ENCODE measurements at places on chromosomes 1 and 21.
A peak's percentile ranks its signal among the peaks of the same experiment; 100 is the strongest.

DNA sequence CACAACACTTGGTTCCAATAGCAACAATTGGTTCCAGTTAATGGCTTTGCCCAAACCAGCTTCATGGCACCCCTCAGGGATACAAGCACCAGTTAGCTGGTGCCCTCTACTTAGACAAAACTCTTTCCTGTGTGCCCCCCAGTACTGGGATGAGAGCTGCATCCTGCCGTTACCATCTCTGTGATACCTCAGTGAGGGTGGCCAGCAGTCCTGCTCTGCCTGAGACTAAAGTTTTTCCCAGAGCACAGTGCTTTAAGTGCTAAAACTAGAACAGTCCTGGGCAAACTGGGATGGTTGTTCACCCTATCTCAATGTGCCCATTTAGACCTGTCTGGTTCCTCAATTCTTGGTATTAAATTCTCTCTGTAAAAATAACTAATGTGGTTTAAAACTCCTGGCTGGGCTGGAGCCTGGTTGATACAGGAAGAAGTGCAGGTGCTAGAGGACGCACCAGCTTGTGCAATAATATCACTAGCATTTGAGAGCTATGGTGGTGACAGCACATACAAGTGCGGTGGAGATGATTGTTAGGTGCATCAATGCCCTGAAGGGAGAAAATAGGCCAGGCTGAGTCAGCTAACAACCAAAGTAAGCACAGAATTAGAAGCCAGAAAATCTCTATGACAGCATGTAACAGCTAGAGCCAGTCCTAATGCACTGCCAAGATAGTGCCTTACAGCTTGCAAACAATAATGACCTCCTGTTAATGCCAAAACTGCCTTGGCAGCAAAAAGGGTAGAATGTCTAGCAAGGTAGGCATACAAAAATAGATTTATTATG lies 179.8 kb upstream of the GALNT2 start:
- DNase-seq, result no peak

GRCh38 chr1:40712405-40712944 lies 21.0 kb downstream of the NFYC start:
- DNase-seq, result no peak

DNA sequence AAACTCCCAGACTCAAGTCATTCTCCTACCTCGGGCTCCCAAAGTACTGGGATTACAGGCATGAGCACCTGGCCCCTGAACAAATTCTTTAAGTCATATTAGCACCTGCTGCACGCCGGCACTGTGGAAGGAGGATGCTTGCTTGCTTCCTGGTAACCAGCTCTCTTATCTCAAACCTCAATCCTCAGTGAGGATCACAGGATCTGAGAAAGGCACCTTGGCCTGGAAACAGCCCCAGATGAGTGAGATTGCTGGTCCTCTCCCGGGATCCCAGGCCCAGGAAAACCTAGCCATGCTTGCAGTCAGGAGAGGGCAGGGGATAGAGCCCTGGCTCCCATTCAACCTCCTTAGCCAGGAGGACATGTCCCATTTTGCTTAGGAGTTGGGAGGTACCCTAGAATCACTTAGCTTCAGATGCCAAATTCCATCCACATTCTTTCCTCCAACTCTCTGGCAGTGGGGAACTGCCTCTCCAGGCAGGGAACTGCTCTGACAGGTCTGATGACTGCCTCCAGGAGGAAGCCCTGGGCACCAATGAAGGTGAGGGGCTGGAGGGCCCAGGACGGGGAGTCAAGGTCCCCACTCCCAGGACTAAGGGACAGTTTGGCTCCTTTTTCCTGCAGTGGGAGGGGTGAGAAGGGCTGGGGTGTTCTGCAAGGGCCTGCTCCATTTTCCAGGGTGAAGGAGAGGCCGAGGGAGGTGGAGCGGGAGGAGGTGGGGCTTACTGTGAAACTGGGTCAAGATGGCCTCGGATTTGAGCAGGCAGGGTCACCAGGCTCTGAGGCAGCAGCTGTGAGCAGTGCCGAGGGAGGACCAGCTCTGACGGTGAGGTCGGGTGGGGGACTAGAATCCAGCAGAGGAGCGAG lies 9.5 kb downstream of the GPR37L1 start:
- DNase-seq, result peak; percentile 51

GRCh38 chr1:154720328-154721297 lies 112.6 kb upstream of the ADAR start:
- DNase-seq, result peak; percentile 75

DNA sequence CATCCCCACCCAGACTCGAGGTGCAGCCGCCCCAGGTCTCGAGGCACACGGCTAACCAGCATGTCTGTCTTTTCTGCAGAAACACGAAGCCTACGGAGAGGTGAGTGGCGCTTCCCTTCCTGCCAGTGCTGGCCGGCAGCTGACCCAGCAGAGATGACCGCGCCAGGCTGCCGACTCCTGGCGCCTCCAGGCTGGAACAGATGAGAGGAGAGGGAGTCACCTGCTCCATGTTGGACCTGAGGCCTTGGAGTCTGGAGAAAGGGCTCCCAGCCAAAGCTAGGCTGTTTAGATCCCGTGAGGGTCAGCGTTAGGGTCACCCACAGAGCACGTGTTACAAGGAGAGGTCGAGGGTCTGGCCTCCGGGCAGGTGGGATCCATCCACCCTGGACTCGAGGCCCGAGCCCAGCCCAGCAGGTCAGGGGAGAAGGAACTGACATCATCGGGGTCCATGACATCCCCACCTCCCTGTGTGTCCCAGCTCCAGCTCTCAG lies 14.9 kb downstream of the COL6A2 start:
- no peak for DNase-seq

DNA sequence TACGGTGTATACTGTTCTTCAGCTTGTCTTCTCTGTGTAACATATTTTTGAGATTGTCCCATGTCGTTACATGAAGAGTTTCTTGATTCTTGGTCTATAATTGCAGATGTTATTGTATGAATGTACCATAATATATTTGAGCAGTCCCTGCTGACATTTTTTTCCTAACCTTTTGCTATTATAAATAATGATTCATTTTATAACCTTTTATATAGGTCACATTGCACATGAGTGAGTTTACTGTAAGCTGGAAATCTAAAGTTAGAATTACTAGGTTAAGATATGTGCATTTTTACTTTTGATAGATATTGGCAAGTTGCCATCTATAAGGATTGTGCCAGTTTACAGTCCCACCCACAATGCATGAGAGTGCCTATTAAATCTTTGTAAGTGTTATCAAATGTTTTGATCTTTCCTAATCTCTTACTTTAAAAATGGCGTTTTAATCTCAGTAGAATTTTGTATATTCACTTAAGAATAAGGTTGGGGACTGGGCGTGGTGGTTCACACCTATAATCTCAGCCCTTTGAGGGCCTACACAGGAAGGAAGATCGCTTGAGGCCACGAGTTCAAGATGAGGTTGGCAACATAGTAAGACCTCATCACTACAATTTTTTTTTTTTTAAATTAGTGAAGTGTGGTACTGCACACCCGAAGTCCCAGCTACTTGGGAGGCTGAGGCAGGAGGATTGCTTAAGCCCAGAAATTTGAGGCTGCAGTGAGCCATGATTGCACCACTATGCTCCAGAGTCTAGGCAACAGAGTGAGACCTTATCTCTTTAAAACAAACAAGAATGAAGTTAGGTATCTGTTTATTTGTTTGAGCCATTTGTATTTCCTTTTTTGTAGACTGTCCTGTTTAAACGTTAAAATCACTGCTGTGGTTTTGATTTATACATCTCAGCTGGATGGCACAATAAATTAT lies 36.5 kb downstream of the ZMYM1 start:
- DNase-seq, result no peak

GRCh38 chr1:46595127-46595526 lies 8.9 kb downstream of the MKNK1 start:
- no peak for DNase-seq

GRCh38 chr1:82260666-82261065 lies 459.9 kb downstream of the ADGRL2 start:
- DNase-seq, result no peak

DNA sequence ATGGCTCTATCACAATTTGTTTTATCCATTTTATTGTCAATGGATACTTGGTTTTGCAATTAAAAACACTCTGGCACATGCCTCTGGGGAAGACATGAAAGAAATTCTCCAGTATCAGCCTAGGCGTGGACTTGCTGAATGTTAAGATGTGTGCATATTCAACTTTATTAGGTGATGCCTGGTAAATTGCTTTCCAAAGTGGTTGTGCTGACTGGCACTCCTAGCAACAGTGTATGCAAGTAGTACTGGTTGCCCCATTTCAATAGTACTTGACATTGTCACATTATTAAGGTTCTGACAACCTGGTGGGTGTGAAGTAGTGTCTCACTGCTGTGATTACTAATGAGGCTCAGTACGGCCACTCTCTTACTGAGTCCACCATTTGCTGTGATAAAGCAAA lies 48.1 kb downstream of the BEND5 start:
- DNase-seq, result no peak

- DNase-seq, result no peak
These were observed 45.8 kb downstream of the KCNH1 start for GRCh38 chr1:211088156-211088555.

DNA sequence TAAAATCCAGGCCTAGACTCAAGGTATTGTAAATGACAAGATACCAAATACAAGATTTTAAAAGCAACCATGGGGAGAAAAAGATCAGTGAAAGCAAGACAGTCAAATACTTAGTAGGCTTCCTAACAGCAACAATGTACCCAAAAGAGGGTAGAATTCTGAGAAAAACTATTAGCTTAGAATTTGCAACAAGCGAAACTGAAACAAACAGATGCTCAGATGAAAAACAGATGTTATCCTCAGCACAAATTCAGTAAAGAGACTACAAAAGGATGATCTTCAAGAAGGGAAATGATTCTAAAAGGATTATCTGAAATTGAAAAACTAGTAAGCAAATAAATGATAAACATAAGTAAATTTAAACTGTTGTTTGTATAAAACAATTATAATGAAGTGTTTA lies 40.0 kb downstream of the PDC start:
- peak; percentile 57 for DNase-seq

- no peak for DNase-seq
These were observed 34.2 kb upstream of the GPR137B start for GRCh38 chr1:236108027-236108648.

GRCh38 chr1:162422662-162423375 lies 10.9 kb upstream of the SH2D1B start:
- DNase-seq, result no peak

Data from NCI-H82 (cell line).